ENCODE measurements at places on chromosomes 5 and 9. TPM values are rescaled to one million over a fixed set of nuclear protein-coding genes. Genes with fewer than 3 reads are reported as not detected.

MARCHF3 gene
- total RNA-seq: 34.0 TPM

HTR4 gene
- 0.56 TPM for total RNA-seq

AGXT2 gene
- not detected for total RNA-seq

DNM1 gene
- total RNA-seq: 8.0 TPM

GPRIN1 gene
- 8.4 TPM for total RNA-seq

CDH6 gene
- 0.87 TPM for total RNA-seq

ANP32B gene
- 54.3 TPM for total RNA-seq

EGFLAM gene
- 12.0 TPM for total RNA-seq

NXNL2 gene
- total RNA-seq: 2.8 TPM

EQTN gene
- 10.5 TPM for total RNA-seq

SURF1 gene
- total RNA-seq: 51.4 TPM

DNA sequence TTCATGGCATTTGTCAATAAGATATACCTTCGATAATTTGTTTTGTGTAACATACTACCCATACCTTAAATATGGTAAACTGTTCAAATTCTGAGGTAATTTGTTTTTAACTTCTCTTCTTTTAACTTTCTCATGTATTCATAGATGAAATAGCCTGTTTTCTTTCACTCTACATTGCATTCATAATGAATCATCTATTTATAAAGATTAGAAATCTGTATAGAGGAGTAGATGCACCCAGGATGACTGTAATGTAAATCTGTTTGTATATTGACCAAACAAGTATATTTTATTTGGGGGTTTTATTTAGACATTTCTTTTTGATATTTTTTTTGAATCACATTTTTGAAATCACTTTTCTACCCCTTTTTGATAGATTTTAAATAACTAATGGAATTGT, 144.6 kb downstream of the CD180 start:
- peaks cover 26% of the 10 kb centered on the region for H3K4me1 ChIP-seq
- H3K27ac ChIP-seq: peak overlapping the region; percentile 17
- no peaks in the 10 kb centered on the region for H3K36me3 ChIP-seq

GRCh38 chr9:14956208-14956607, 46.0 kb upstream of the FREM1 start:
- no peaks in the 10 kb centered on the region for H3K27me3 ChIP-seq
- DNase-seq: no peak
- peak overlapping the region; percentile 31 for H3K27ac ChIP-seq
- H3K4me3 ChIP-seq: no peak overlapping the region
- no peaks in the 10 kb centered on the region for H3K36me3 ChIP-seq

DNA sequence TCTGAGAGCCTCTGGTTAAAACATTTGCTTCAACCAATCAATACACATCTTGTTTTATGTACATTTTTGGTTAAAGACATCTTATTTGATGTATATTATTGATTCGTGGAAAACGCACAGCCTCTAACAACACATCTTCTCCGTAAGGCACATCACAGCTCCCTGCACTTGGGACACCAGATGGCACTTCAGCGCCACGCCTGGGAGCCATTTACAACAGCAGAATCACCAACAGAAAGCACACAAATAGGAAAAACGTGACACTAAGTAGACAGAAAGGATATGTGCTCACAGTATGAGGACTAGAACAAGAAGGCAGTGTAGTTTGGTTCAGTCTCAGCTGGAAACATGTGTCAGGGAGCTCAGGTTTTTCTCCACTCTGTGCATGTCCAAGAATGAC, 199.7 kb downstream of the ROR2 start:
- no peaks in the 10 kb centered on the region for H3K4me1 ChIP-seq
- H3K27me3 ChIP-seq: no peaks in the 10 kb centered on the region
- no peak overlapping the region for H3K4me3 ChIP-seq
- H3K36me3 ChIP-seq: no peaks in the 10 kb centered on the region
- no peak overlapping the region for H3K27ac ChIP-seq

DNA sequence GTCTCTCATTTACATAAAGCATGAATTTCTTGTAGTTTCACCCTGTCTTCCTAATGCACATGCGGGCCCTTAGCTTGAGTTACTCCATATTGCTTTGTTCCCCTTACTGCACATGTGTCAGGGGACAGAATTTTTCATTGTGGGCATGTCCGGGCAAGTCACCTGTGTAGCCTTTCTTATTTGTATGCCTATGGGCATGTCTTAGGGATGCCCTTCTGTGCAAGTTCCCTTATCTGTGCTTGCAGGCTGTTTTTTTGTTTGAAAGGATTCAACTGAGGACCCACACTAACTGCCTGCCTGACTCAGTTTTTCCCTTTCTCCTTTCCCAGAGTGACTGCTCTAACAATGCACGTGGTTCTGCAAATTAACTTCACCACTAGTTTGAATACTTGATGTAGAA, 161.7 kb downstream of the YTHDC2 start:
- DNase-seq: no peak
- no peaks in the 10 kb centered on the region for H3K4me1 ChIP-seq
- no peak overlapping the region for H3K4me3 ChIP-seq
- H3K27ac ChIP-seq: no peak overlapping the region
- no peaks in the 10 kb centered on the region for H3K27me3 ChIP-seq
- no peaks in the 10 kb centered on the region for H3K36me3 ChIP-seq

DNA sequence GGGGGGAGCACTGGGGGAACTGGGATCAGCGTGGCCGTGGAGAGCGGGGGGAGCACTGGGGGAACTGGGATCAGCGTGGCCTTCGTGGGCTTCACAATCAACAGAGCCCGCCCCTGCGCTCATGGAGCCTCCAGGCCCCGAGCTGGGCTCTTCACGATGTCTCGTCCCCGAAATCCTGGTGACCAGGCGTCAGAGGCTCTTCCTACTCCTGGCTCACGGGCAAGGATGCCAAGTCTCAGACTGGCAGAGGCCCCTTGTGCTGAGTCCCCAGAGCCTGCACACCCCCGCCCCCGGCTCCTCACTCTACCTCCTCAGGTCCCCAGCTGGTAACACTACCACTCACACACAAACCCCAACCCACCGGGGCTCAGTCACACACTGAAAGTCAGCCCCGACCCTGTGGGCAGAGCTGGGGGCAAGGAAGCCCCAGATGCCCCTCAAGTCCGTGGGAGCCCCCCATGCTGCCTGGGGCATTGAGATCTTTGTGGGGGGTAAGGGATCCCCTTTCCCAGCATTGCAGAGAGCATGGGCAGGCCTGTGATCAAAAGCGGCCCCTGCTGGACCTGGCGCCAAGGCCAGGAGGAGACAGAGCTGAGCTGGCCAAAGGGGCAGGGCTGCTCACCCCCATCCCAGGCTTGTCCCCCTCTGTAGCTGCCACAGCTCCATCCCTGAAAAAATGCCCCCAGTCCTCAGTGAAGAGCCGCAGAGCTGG, 26.7 kb downstream of the LHX3 start:
- no peak overlapping the region for H3K27ac ChIP-seq
- H3K4me1 ChIP-seq: no peaks in the 10 kb centered on the region
- no peak overlapping the region for H3K4me3 ChIP-seq

- H3K36me3 ChIP-seq: no peaks in the 10 kb centered on the region
- no peaks in the 10 kb centered on the region for H3K4me1 ChIP-seq
- no peak overlapping the region for H3K4me3 ChIP-seq
- no peak for DNase-seq
- no peak overlapping the region for H3K27ac ChIP-seq
- no peaks in the 10 kb centered on the region for H3K27me3 ChIP-seq
These were observed 228.3 kb downstream of the IRX2 start for GRCh38 chr5:2523180-2523579.

GRCh38 chr5:154830596-154830995, 19.8 kb downstream of the FAXDC2 start:
- H3K4me3 ChIP-seq: no peak overlapping the region
- H3K27me3 ChIP-seq: no peaks in the 10 kb centered on the region
- no peak overlapping the region for H3K27ac ChIP-seq
- H3K4me1 ChIP-seq: peaks cover 10% of the 10 kb centered on the region
- H3K36me3 ChIP-seq: no peaks in the 10 kb centered on the region
- no peak for DNase-seq

DNA sequence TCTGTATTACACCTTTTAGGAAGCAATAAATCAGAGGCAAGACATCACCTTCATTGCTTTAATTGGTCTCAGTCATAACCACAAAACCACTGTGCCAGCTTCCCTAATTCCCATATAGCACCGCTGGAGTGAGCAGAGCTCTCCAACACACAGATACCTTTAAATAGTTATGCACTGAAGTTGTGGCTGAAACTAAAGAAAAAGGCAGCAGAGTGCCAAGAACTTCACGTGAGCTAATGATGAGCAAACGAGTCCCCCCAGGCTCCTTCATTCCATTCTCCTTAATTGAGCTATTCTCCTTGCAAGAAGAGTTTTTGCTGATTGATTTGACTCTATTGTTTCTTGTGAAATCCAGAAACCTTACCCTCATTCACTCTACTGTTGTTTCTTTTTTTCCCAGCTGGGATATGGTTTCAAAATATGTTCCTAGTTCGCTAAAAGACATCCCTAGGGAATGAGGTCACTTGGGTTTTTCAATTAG, 501.5 kb downstream of the SPATA31D1 start:
- DNase-seq: no peak
- H3K36me3 ChIP-seq: no peaks in the 10 kb centered on the region
- no peaks in the 10 kb centered on the region for H3K27me3 ChIP-seq
- H3K4me3 ChIP-seq: no peak overlapping the region
- no peak overlapping the region for H3K27ac ChIP-seq
- peaks cover 6% of the 10 kb centered on the region for H3K4me1 ChIP-seq

DNA sequence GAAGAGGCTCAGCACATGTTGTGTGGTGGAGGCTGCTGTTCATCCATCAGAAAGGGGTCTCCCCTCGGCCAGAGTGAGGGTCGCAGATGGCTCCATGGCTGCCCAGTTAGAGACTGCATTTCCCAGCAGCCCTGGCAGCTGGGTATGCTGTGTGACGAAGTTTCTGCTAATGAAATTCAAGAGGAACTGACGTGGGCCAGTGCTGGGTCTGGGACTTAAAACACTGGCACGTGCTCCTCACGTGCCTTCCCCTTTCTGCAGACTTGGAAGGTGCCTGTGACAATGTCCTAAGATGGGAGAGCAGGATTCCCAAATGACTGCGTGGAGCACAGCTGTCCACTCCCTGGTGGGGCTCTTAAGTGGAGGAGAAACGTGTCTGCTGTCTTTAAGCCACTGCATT, 114.5 kb upstream of the RAPGEF1 start:
- DNase-seq: no peak
- H3K4me1 ChIP-seq: no peaks in the 10 kb centered on the region
- no peaks in the 10 kb centered on the region for H3K27me3 ChIP-seq
- H3K36me3 ChIP-seq: no peaks in the 10 kb centered on the region
- H3K4me3 ChIP-seq: no peak overlapping the region
- H3K27ac ChIP-seq: no peak overlapping the region

GRCh38 chr5:109455598-109456096, 45.9 kb upstream of the PJA2 start:
- H3K27ac ChIP-seq: no peak overlapping the region
- no peaks in the 10 kb centered on the region for H3K36me3 ChIP-seq
- H3K27me3 ChIP-seq: no peaks in the 10 kb centered on the region

DNA sequence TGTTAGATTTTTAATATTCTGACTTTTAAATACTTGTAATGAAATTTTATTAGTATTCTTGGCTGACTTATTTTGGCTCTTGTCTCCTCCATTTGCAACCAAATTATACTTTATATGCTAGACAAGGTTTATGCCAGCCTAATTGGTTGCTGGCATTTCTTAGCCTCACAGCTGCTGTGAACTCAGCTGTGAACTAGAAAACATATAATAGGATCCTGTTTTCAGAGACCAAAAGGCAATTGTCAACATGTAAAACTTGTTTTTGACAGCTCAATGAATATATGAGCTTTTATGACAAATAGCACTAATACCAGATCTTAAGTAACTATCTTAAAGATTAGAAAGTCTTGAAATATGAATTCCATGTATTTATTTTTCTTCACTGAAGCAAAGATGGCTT, 25.9 kb downstream of the KIF2A start:
- no peaks in the 10 kb centered on the region for H3K36me3 ChIP-seq
- no peak overlapping the region for H3K27ac ChIP-seq
- H3K4me3 ChIP-seq: no peak overlapping the region
- no peaks in the 10 kb centered on the region for H3K4me1 ChIP-seq

DNA sequence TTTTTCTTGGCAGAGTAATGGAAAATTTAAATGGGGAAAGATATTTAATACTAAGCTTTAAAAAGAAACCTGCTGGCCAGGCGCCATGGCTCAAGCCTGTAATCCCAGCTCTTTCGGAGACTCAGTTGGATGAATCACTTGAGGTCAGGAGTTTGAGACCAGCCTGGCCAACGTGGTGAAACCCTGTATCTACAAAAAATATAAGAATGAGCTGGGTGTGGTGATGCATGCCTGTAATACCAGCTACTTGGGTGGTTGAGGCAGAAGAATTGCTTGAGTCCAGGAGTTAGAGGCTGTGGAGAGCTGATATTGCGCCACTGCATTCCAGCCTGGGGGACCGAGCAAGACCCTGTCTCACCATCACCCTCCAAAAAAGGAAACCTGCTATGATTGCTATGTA, 32.8 kb downstream of the TUT7 start:
- no peaks in the 10 kb centered on the region for H3K27me3 ChIP-seq
- H3K36me3 ChIP-seq: no peaks in the 10 kb centered on the region
- H3K4me1 ChIP-seq: no peaks in the 10 kb centered on the region
- no peak overlapping the region for H3K27ac ChIP-seq
- no peak overlapping the region for H3K4me3 ChIP-seq

DNA sequence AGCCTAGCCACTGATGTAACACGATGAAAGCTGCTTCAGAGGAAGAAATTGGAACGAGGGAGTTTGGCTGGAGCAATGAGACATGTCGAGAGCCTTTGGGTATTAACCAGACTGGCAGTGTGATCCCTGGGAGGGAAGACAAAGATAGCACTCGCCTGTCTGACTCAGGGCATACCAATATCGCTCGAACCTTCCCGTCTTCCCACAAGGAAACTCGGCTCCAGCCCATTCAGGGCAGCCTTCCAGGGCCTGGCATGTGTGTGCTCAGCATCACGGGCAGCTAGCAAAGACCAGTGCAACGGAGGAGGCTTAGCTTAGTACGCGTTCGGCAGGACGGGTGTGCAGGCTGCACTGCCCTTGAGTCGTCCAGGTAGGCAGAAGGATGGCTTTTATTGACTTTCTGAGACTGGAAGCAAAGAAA, 356.9 kb upstream of the WWC1 start:
- H3K4me1 ChIP-seq: no peaks in the 10 kb centered on the region
- no peak for DNase-seq
- no peaks in the 10 kb centered on the region for H3K36me3 ChIP-seq
- no peaks in the 10 kb centered on the region for H3K27me3 ChIP-seq
- H3K4me3 ChIP-seq: no peak overlapping the region

DNA sequence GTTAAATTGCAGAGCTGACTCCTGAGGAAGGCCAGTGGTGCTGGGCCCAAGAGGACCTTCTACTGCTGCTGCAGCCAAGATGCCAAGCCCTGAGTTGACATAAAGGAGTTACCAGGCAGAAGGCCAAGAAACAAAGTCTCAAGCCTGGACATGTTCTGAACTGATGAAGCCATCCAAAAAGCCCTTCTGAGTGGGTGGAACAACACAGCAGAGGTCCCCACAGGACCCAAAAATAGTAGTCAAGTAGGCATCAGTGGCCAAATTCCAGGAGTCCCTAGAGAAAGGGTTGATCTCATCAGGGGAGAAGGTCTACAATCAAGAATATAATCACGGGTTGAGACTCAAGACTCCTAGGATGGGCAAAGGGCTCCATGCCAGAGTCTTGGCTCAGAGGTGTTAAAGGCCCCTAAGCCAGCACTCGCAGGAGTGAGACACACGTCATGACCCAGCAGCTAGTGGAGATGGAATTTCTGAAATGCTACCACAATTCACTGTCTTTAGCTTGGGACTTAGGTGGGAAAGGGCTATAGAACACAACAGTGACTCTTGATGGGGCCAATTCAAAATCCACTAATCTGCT, 119.7 kb downstream of the FANCC start:
- H3K27me3 ChIP-seq: no peaks in the 10 kb centered on the region
- H3K36me3 ChIP-seq: no peaks in the 10 kb centered on the region
- no peak overlapping the region for H3K4me3 ChIP-seq
- H3K4me1 ChIP-seq: peaks cover 5% of the 10 kb centered on the region

GRCh38 chr9:20473515-20474013, 148.7 kb downstream of the MLLT3 start:
- no peak overlapping the region for H3K4me3 ChIP-seq
- H3K27me3 ChIP-seq: no peaks in the 10 kb centered on the region
- H3K36me3 ChIP-seq: no peaks in the 10 kb centered on the region
- H3K27ac ChIP-seq: no peak overlapping the region
- peaks cover 6% of the 10 kb centered on the region for H3K4me1 ChIP-seq
